B cell (primary cell): ENCODE measurements at places on chromosomes 6 and 20.

- DNase-seq = no peak
Observed at GRCh38 chr6:50681213-50681824, 32.0 kb upstream of the TFAP2D start.

- no peak for DNase-seq
Observed at GRCh38 chr20:51420111-51420510, 122.4 kb downstream of the NFATC2 start.

- no peak for DNase-seq
Observed at GRCh38 chr6:21486115-21486514, 107.4 kb upstream of the SOX4 start.

DNA sequence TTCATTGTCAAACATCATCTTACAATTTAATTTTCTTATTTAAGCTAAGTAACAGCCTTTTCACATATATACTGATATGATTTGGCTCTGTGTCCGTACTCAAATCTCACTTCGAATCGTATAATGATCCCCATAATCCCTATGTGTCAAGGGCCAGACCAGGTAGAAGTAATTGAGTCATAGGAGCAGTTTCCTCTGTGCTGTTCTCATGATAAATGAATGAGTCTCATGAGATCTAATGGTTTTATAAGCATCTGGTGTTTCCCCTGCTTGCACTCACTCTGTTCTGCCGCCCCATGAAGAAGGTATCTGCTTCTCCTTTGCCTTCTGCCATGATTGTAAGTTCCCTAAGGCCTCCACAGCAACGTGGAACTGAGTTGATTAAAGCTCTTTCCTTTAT, 25.1 kb upstream of the CMTR1 start:
- no peak for DNase-seq

DNA sequence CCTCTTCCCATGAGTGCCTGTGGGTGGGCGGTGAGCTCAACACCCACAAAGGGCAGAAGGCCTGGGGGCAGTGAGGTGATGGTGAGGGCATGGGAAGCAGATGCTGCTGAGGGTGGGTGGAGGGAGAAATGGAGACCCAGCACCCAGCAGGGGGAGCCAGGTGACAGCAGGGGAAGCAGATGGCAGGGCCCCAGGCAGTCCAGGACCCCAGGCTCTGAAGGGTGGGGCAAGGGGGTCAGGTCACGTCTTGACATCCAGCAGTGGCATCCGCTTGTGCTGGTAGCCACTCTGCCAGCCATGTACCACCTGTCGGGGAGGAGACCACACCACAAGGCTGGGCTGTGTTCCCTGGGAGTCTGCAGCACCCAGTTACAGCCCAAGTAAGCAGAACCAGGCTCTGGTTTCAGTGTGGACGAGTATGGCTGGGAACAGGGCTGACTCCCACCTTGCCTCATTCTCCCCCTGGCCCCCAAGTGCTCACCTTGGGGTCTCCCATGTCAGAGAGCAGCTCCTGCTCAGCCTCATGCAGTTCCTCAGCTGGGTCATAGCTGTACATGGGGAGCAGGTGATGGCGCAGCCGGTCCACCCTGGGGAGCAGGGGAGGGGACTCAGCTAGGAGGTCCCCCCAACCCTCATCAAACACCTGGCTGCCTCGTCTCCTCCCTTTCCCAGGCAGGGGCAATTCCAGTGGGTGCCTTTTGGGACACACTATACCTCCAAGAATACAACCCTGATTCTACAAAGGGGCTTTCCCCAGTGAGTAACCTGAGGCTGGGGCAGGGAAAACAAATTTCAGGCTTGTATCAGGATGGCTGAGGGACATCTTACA, 2.0 kb downstream of the SMIM29 start:
- DNase-seq = peak; percentile 76

DNA sequence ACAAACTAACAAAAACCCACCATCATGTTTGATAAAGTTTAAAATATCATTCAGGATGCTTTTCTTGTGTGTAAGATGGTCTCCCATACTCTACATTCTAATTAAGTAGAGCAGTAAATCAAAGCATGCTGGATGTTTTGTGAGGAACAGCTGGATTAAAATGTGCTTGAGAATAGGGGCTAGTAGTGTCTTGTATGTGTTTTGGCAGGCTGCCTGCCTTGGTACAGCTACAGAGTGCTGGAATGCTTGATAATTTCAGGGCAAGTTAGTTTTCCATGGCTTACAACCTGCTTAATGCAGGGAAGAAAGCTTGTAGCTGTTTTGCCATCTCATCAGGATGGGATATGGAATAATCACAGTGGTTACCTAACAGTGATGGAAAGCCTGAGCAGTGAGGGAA, 636.6 kb upstream of the MMS22L start:
- no peak for DNase-seq

DNA sequence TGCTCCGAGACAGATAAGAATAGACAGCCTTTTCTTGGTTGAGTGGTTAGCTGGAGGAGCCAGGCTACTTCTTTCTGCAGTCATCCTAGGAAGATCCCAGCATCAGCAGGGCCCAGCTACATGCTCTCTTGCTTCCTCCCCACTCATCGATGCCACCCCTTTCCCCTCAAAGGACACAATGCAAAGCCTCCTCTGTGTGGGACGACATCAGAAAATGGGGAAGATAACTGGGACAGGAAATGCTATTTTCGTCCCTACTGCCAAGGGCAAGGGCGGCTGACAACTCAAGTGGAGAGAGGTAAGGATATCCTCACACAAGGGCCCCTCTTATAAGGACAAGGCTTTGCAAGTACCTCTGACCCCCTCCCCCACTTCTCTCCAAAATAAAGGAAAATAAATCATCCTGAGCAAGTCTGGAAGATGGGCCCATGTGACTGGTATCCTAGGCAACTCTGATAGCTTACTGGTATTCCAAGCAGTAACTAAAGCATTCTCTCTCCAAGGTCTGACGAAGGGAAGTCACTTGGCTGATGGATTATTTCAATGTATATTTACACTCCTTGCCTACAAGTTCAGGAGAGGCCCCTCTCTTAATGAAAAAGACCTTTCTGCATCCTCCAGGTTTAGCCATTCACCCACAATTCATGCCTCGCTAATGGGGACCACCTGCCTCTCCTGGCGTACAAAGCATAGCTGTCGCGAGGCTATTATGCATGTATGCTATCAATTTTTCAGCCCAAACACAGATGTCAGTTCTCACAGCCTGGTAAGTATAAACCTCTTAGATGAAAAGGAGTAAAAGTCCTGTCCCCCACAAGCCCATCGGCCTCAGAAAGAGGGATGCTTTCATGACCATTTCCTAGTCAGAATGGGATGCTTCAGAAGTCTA, 11.3 kb downstream of the ELMO2 start:
- DNase-seq = no peak

GRCh38 chr20:21235484-21236445, 67.4 kb upstream of the XRN2 start:
- DNase-seq = peak; percentile 62

DNA sequence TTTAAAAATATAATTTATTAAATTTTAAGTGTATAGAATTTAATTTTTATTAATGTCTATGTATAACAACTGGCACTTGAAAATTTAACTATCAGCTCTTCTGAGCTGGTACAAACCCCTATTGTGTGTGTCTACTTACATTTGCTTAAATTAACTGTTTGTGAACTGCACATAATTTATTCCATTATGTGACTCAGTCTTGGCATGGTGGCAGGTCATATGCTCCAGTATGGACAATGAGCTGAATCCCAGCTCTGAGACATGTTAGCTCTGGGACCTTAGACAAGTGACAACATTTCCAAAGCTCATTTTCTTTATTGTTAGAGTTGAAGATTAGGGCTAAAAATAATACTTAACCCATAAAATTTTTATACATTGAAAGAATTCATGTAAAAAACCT, 526.1 kb upstream of the MARCKS start:
- DNase-seq = no peak

DNA sequence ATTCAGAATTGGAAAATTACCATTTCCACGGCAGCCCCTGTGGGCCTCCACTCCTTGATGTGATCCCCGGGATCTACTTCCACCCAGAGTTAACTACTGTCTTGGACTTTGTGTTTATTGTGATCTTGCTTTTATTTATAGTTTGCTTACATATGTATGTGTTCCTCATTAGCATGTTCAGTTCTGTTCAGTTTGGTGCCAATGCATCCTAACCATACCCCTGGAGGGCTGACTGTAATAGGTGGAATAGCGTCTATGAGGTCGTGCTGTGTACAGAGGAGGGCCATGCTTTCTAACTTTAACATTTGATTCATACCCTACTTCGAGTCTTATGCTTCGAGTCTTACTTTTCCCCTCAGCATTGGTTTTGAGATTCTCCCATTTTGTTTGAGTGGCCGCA, 104.3 kb upstream of the SLC24A3 start:
- DNase-seq = no peak

- no peak for DNase-seq
Observed at GRCh38 chr6:68211242-68211795, 423.8 kb upstream of the ADGRB3 start.

GRCh38 chr20:35339007-35339406, 46.8 kb upstream of the FAM83C start:
- no peak for DNase-seq

DNA sequence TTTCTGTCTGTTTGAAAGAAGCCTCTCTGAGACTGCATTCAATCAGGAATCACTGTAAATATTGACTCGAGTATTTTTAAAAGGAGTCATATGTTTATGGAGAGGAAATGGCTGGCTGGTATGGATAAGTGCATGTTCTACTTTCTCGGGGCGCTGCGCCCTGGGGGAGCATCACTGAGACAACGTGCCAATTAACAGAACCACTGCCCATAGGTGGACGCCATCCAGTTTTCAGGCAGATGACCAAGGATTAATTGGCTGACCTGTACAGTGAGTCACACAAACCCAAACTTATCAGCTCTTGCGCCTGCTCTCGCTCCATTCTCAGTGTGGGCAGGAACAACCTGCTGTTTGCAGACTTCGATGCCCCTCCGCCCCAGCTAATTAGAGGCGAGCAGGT, 571.2 kb downstream of the QKI start:
- no peak for DNase-seq

DNA sequence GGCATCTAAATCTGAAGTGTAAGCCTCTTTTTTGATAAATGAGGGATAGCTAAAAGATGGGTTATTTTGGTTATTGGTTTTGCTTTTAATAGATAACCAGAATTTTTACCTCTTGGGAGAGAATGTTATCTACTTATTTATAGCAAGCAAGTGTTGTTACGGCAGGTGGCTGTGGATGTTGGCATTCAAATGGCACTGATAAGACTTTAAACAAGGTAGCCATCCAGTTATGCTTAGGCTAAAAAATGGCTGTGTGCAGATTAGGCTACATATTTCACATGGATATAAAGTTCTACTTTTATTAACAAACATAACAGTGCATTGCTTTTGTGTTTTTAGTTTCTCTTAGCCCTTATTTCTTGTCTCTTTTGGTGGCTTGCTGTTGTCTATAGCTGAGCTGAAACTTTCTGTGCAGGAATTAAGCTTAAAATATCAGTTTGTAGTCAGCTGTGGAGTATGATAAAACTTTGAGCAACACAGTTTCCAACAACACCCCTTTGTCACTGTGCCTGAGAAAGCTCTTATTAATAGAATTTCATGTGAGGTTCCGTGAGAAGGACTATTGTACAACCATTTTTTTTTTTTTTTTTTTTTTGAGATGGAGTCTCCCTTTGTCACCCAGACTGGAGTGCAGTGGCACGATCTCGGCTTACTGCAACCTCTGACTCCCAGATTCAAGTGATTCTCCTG, 28.8 kb downstream of the CARMIL1 start:
- DNase-seq = no peak

DNA sequence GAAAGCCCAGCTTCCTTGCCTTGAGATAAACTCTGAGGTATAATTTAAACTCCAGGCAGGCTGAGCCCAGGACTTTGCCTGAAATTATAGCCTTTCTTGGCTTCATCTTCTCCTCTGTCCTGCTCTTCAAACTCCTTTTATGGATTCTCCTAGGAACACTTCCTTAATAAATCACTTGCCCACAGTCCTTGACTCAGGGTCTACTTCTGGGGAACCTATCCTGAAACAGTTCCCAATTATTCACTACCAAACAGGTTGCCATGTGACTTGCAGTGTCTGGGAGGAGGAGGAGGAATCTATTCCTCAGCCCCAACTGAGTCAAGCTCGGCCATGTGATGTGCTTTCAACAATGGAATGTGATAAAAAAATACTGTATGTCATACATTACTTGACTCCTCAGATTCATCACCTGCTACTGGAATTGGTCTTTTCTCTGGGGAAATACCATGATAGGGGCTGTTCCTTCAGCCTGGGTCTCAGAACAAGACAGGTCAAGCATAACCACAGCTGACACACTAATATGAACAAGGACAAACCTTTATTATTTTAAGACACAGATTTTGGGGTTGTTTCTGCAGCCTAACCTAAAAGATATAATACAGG, 20.5 kb upstream of the CDKN1A start:
- no peak for DNase-seq

DNA sequence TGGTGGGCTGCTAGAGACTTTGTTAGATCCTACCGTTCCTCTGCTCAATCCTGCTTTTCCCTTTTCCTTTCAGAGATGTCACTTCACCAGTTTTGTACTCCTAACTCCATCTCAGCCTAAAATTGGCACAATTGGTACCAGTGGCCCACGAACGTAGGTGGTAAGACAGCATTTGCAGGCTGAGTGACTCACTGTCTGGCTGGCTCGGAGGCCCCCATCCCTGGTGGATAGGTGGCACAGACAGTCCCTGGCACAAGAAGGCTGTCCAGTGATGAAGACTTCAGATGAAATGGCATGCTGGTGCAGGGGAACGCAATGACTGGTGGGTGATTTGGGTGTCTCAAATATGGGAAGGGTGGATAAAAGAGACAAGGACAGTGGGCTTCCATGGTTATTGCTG, 11.1 kb downstream of the HEBP2 start:
- DNase-seq = no peak

DNA sequence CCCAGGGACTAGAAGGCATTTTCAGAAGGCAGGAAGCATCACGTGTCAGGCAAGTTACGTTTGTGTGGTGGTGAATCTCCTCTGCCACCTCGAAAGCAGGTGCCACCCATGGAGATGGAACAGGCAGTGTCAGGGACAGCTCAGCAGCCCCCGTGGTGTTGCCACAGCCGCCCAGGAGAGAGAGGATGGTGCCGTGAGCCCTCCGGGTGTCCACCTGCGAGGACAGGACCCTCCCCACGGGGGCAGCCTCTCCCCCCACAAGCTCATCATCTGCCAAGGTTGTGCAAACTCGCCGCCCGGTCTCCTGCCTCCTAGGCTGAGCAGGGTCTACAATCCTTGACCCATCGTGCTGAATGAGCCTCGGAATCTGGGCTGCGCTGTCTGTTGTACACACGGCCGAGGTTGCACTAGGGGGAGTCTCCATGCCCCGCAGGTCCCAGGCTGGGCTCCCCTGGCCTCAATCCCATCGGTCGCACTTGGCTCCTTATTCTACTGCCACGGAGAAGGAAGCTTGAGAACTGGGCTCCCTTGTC, 40.1 kb downstream of the DACT2 start:
- no peak for DNase-seq

DNA sequence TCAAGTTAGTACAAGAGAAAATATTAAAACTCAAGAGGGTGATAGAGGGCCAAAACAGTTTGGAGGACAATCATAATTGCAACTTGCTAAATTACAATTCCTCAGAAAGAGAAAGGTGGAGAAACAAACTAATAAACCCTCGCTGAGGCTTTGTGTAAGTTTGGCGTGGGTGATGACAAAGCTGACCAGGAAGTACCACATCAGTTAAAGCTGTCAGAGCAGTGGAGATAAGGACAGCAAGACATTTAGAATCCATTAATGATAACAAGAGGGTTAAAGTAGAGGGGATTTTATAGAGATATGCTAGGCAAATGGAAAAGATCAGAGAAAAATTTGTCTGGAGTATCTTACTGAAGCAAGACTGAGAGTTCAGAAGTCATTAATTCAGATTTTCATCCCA, 334.4 kb downstream of the TFAP2B start:
- no peak for DNase-seq
